COLO829 (cell line): ENCODE measurements at places on chromosomes 4 and X.

GRCh38 chr4:153418121-153418520 lies 48.0 kb upstream of the TMEM131L start:
- no peak for DNase-seq

DNA sequence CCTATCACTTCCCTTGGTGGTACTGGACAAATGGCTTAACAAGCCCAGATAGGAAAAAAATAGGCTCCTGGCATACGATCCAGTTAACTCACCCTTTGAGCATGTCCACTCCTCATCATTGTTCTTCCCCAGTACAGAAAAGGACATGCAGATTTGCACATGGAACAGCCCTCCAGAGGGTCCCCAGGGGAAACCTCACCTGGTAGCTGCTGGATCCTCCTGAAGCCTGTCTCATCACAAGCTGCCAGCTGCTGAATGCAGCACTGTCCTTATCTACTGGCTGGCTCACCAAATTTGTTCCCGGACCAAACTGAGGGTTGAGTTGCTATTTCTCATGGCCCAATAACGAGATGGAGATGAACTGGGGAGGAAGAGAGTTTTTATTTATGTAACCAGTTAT lies 49.4 kb downstream of the SERTM2 start:
- no peak for DNase-seq

DNA sequence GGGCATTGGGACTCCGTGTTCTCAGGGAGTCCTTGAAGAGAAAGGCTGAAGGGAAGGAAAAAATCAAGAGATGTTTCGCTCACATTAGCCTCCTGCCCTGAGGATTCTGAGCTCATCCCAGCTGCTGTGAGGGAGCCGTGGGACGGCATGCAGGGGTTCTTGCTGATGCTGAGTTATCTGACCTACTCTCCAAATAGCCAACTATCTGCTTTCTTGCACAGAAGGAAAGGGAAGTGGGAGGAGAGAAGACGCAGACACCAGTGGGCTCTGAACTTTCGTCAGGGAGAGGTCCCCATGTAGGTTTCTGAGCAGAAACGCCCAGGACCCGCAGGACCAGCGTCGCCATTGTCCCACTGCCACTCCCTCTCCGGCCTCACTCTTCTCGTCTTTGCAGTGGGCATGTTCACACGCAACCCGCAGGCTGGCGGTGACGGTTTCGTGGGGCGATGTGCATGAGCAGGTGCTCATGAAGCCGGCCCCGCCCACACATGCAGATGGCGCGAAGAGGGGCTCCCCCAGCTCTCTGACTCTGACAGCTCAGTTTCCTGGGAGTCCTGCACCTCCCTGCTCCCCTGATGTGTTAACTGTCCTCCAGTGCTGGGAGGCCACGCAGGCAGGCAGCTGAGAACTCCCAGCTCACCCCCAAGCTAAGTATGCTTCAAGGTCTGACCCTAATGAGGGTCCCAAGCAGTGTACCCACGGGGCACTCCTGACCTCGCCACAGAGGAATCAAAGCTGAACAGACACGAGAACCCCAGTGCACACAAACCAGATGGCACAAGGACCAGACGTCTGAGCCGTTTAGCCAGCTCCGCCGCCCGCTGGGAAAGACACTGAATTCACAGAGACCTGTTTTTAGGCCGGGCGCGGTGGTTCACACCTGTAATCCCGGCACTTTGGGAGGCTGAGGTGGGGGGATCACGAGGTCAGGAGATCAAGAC lies 13.6 kb upstream of the ABLIM2 start:
- DNase-seq, result no peak

DNA sequence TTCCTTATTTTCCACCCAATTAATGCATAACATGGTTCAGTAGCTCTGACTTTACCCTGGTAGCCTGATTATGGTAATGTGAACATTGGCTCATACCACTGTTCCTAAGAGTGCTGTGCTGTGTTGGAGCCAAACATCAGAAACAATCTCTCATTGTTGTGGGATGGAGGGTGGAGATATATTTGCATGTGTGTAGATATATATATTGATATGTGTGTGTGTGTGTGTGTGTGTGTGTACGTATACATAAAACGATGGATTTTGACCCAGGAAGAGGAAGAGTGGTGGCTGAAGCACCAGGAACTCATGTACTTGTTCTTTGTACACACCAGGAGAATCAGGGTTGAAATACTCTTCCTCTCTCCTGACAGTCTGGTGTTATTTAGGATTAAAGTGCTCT lies 247.7 kb downstream of the IL15 start:
- DNase-seq, result no peak

- no peak for DNase-seq
These were observed at the start of gene MAGIX for GRCh38 chrX:49162620-49163019. Gene MAGIX, plus strand, starts transcription at chrX:49162758. Its CDS starts 132 bp downstream, at chrX:49162890.

- DNase-seq, result no peak
These were observed 47.3 kb downstream of the JAKMIP1 start for GRCh38 chr4:6152869-6153705.

DNA sequence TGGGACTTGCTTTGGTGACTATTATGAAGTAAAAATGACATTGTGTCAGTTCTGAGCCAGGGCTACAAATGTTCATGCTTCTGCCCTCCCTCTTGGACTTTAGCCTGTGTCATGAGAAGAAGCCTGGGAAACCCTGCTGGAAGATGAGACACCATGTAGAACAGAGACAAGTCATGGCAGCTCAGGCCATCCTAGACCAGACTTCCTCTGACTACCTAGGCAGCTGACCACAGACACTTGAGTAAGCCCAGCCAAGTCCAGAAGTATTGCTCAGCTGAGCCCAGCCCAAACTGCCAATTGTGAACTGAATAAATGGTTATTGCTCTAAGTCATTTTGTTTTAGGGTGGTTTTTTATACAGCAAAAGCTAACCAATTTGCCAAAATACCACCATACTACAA lies 467.6 kb upstream of the CNKSR2 start:
- DNase-seq, result no peak

DNA sequence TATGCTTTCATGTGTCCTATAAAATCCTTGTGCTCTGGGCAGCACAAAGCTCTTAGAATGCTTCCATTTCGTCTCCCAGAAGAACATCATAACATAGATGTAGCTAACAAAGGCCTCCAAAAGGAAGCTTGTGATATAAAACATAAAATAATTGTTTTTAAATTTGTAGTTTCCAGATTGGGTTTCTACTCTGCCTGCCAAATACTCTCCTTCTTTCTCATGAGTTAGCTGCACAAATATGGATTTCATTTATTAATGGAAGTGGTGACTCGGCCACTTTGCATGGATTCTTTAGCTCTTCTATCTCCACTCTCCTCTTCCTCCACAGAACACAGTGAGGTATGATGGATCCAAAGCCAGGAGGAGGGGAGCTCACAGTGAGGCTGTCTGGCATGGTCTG lies 265.4 kb downstream of the COL25A1 start:
- no peak for DNase-seq

DNA sequence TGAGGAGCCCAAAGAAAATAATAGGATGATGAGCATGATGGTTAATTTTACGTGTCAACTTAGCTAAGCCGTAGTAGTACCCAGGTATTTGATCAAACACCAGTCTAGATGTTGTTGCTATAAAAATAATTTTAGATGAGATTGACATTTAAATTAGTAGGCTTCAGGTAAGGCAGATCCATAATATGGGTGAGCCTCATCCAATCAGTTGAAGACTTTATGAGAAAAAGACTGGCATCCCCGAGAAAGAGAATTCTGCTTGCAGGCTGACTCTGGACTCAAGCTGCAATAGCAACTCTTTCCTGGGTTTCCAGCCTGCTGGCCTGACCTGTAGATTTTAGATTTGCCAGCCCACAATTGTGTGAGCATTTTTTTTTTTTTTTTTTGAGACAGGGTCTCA lies 192.8 kb upstream of the LNX1 start:
- DNase-seq, result no peak

DNA sequence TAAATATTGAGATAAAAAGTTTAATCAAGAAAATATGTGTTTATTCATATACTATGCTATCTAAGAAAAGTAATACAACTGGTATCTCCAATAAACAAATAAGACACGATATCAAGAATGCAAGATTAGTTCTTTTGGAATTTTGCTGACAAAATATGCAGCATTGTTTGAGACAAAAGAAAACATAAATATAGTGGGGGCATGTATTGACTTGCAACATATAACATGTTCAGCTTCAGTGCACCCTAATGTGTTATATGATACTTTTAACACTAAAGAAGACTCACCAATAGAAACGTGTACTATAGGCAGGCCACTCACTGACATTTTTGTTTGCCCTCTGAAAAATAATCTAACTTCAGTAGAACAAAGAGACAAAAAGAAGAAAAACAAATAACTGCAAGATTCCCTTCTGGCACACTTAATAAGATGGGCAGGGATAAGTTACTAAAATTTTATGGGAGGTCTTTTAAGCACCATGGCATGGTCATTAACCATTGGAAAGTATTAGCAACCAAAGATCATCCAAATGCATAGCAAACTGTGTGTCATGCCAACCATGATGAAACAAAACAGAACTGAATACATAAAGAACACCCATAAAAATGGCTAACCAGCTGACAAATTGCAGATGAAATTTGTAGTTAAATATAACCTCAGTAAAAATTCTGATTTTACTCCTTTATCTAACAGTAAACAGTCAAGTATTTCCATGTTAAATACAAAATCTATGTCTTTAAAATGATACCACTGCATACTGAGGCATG lies 447.9 kb upstream of the FAM241A start:
- DNase-seq, result no peak

GRCh38 chrX:2468261-2469195 lies 32.2 kb downstream of the DHRSX start:
- no peak for DNase-seq

DNA sequence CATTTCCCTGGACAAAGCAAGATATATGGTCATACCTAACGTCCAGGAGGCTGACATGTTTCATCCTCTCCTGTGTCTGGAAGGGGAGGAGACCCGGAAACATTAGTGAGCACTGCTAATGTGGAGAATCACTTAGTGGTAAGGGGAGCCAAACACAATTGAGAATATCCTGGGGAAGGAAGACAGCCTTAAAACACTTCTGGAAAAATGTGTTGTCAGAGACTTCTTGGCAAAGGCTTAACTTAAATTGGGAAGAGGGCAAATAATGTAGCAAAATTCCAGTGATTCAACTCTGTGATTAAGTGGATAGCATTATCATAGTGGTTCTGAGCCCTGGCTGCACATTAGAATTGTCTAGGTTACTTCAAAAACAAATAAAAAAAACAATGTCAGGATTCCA lies 39.5 kb downstream of the SPARCL1 start:
- no peak for DNase-seq

GRCh38 chr4:163598028-163598427 lies 103.5 kb downstream of the TMA16 start:
- DNase-seq, result no peak

DNA sequence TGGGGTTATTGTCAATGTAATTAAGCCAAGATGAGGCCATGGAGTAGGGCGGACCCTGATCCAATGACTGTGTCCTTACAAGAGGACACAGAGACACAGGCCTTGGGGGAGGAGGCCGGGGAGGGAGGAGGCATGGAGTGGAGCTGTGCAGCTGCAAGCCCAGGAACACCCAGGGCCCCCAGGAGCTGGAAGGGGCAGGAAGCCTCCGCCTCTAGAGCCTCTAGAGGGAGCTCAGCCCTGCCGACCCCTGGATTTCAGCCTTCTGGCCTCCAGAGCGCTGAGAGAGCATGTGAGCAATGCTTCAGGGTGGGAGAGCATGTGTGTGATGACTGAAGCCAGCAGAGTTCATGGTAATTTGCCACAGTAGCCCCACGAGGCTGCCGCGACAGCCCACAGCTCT lies 234.6 kb downstream of the AFAP1 start:
- no peak for DNase-seq

DNA sequence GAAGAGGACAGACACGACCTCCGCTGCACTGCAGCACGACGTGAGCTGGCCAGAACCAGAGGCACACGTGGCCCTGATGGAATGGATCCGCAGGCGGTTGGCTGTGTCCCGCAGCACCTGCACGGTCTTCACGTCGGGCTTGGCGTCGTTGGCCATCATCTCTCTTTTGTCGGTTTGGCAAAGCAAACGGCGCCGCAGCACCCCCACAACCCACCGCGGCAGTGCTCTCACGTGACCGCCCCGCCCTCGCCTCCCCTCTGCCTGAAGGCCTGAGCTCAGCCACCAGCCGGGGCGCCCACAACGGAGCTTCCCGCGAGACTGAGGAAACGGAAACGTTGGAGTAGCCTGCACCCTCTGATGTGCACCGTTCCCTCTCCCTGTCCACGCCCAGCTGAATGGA lies at the start of gene TKTL2:
TKTL2 (minus strand) TSS at position 179 of the 400 bp plus-strand sequence; CDS start at position 159, 20 bp downstream.
- DNase-seq, result no peak

- peak; percentile 75 for DNase-seq
These were observed 93.6 kb downstream of the PDLIM5 start for GRCh38 chr4:94545296-94545695.

DNA sequence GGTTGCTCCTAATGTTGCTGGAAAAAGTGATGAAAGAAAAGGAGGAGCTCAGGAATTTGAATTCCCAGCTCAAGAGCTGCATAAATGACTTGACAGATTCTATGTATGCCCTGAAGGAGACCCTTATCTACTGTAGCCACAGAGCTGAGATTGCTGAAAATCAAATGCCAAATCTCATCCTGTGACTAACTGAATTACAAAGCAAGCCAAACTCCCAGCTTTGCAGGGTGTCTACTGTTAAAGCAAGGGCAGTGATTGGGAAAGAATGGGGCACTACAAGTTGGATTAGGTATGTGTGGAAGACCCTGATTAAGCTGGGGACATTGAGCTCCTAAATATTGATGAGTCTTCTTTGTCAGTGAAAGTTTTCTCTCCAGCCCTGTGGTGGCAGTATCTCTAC lies 20.8 kb upstream of the SMIM9 start:
- DNase-seq, result no peak

- DNase-seq, result no peak
These were observed 146.5 kb downstream of the PDGFC start for GRCh38 chr4:156825074-156825473.

GRCh38 chr4:188387179-188387791 lies 248.0 kb downstream of the TRIML1 start:
- no peak for DNase-seq

DNA sequence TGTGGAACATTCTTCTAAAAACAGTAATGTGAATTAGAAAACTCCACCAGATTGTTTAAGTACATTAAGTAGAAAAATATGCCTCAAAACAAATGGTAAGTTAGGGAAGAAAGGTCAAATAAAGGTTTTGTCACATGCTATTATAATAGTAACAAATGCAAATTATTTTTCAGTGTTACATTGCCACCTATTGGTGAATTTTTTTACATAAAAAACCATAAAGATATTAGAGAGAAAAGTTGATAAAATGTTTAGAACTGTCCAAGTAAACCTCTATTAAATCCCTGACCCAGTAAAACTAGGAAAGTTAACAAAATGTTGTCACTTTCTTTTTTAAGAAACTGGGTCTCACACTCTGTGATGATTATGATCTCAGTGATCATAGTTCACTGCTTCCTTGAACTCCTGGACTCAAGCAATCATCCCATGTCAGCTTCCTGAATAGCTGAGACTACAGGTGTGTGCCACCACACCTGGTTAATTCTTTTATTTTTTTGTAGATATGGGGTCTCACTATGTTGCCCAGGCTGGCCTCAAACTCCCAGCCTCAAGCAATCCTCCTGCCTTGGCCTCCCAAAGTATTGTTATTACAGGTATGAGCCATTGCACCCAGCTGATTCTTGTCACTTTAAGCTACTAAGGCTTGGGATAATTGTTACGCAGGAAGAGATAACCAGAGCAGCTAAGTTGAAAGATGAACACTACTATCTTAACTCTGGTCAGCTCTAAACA lies 157.6 kb downstream of the ATRX start:
- no peak for DNase-seq

GRCh38 chr4:2785613-2786012 lies 7.3 kb upstream of the SH3BP2 start:
- DNase-seq, result no peak

- DNase-seq, result no peak
These were observed 192.9 kb upstream of the RBPJ start for GRCh38 chr4:26127851-26128337.
